ENCODE measurements at places on chromosomes 4 and X.

- peak; percentile 6 for DNase-seq
These were observed 49.5 kb downstream of the PPP2R2C start for GRCh38 chr4:6422866-6423265.

DNA sequence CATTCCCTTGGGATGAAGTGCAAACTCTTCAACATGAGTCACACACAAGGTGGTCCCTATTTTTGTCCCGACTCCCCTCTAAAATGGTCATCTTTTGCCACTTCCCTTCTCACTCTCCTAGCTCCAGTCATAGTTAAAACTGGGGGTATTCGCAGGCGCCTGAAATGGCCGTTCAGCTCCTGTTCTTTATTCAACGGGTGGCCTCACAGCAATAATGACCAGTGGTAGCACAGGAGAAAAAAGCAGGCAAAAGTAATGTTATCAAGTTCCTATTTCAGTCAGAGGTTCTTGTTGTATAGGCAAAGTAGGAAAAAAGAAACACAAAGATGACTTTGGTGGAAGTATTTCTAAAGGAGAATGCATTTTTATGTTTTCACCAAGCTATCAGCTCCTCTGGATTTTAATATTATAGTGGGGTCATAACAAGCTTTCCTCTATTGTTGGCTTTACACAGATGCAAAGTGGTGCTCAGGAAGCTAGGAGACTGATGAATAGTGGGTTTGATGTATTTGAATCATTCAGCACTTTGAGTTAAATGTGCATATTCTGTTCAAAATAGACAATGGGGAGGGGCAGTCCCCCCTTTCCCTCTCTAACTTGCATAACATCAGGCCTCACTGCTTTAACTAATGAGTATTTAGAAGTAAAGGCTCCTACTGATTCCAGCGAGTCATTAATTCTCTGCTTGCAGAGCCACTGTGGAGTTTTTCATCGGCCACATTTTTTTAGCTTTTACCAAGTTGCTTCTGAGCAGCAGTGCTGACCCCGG, 171.2 kb upstream of the NDP start:
- DNase-seq = no peak

DNA sequence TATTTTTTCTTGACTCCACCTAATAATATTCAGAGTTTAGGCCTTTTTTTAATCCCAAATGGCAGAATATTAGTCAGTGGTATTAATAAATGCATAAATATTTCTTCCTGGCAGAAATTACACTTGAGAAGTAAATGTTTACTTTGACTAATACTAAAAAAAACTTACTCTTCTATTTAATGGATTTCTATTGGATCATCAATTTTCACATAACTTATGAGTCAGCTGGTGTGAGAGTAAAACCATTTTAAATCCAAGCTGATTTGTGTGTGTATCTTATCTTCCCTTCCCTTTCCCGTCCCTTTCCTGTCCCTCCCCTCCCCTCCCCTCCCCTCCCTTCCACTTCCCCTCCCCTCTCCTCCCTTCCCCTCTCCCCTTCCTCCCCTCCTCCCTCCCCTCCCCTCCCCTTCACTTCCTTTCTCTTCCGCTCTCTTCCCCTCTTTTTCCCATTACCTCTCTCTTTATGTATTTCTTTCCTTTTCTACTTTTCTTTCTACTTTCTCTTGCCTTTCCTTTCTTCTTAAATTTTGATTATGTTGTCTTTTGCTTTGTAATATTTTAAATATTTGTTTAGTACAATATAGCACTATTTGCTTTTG, 630.1 kb upstream of the EPHA5 start:
- DNase-seq = no peak

GRCh38 chr4:10212400-10212799, 95.8 kb upstream of the WDR1 start:
- DNase-seq = no peak

DNA sequence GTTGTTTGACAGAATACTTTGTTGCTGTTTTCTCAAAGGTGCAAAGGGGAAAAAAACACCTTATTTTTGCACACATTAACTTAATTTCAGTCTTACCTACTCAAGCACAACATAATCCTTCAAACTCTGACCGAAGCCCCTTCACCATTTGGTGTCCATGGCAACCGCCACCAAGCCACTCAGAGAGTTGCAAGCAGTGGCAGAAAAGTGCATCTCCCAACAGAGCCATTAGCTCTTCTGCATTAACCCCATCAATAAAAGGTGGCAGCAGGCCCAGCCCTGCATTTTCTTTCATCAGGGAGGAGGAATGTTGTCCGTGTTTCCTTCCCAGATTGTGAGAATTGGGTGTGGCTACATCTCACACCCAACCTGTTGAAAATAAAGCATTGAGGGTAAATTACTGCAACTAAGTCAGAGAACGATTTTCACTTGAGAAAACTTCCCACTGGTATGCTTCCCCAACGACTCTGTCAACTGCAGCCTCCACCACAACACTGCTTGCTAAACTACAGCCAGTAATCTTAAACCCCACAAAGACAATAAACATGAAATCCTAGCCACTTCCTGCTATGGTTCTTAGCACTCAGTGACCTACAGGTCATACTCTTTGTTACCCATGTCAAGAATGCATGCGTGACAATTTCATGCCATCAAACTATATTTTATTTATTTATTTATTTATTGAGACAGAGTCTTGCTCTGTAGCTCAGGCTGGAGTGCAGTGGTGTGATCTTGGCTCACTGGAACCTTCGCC, 154.0 kb downstream of the GRIA3 start:
- no peak for DNase-seq

- no peak for DNase-seq
These were observed 257.7 kb upstream of the GNPDA2 start for GRCh38 chr4:44984083-44984482.

GRCh38 chr4:58502839-58503238, 1392.7 kb upstream of the IGFBP7 start:
- DNase-seq = no peak

- DNase-seq = no peak
These were observed 22.4 kb upstream of the IL21 start for GRCh38 chr4:122643257-122643656.

DNA sequence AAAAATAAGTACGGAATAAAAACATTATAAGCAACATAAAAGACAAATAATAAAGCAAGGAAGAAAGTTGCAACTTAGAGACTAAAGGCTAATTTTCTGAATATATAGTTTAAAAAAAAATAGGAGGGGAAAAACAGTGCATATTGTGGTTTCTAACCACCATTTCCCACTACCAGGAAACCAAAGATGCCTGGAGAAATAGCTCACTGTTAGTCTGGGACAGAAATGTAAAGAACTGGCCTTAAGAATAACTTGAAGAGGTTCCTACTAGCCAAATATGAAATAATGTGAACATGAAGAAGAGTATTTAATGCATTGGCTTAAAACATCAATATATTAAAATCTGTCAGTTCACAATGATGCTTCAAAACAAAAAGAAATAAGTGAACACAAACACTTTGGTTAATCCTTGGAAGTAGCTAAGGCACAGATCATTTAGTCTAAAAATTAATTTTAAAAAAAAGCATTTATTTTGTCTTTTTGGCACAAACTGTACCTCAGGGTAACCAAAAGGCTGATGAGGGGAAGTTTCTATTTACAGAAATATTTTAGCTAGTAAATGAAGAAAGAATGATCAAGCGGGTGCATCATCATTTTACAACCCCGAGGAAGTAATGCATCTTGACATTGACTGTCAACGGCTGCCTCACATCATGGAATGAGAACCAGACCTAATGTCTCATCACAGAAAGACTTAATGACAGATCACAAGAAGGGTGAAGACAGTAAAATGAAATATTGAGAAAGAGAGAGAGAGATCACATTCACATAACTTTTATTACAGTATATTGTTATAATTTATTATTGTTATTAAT, 297.2 kb upstream of the LDB2 start:
- no peak for DNase-seq

GRCh38 chr4:38503689-38504395, 160.2 kb upstream of the KLF3 start:
- no peak for DNase-seq

DNA sequence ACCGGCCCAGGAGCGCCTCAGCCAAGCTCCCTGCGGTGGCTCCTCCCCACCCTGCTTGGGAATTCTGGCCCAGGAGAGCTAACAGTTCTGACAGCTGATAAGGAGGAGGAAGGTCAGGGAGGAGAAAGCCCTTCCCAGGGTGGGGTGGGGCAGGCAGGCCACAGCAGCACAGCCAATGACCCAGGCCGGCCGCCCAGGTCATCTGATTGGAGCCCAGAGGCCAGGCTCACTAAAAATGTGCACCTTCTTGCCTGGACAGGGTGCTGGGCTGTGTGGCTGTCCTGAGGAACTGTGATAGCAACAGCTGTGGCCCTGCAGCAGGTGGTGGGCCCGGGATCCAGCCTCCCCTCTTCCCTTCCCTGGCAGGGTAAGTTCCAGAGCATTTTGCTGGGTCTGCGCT, 17.2 kb upstream of the SH3TC1 start:
- DNase-seq = no peak

- DNase-seq = no peak
These were observed 36.3 kb downstream of the RTL5 start for GRCh38 chrX:72095370-72095769.

Measured in activated naive CD8-positive, alpha-beta T cell treated with anti-CD3 and anti-CD28 coated beads, Interleukin-2, amount 10 ng/mL, durations not matched to agents 7 days and 5 days (primary cell).